Gastrocnemius medialis (tissue), 4 donors: ENCODE measurements at places on chromosomes 6 and 20. TPM values are rescaled to one million over a fixed set of nuclear protein-coding genes. Genes with fewer than 3 reads are reported as not detected.

The EYA4 gene
- 66.3 TPM for total RNA-seq

The MEP1A gene
- total RNA-seq = not detected

The DIDO1 gene
- total RNA-seq = 24.2 TPM

The DEFB124 gene
- total RNA-seq = not detected

DNA sequence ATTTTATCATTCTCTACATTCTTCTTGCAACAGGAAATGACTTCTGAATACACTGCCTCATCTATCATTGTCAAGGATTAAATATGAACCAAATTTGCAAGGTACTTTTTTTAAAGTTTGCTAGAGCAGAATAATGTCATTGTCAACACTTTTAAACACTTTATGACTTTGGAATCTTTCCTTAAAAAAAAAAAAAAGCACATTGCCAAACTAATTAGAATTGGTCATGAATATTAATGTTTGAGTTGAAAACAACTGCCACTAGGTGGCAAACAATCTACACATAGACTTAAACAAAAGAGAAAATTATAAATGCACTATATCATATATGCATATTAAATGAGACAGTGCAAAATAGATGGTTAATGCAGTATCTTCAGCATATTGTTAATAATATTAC is 32.5 kb upstream of the TMEM244 start:
- DNase-seq = no peak

- no peak for DNase-seq
These were observed 187.2 kb downstream of the FOXC1 start for GRCh38 chr6:1796706-1797529.

DNA sequence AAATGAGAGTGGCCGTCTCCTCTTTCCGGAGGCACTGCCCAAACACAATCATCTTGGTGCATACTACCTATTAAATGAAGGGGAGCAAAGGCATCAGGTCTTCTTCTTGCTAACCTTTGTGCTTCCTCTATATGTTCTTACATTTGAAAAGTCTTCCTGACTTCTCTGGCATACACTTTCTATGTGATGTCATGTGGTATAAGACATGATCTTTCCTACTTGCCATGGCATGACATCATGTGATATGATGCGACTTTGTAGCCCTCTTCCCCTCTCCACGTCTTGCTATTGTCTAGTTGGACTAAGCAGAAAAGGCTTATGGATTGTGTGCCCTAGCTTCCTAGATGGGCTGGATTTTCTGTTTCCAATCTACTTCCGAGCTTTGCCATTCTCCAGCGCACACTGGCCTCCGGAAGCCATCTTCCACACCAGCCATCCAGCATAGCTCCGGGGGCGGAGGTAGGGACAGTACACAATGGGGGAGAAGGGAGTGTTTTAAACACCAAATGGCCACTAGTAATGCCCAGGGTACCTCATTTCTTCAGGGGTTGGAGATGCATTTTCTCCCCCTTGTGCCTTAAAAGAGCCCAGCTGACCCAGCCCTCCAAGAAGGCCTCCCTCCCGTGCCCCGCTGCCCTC is 8.8 kb upstream of the NEDD9 start:
- DNase-seq = no peak

DNA sequence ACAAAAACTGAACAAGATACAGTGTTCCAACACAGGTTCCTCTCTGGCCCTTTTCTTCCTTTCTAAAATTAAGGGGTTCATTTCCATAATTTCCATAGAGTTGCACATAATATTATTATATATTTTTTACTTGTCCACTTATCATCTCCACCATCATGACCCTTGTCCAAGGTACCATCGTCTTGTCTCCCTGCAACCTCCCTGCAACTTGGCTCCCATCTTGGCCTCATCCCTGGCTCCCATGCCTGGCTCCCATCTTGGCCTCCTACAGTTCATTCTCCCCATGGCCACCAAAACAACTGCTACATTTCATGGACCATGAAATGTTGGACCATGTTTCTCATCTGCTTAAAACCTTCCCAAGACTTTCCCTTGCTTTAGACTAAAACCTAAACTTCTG is 3.1 kb upstream of the KCNB1 start:
- no peak for DNase-seq

DNA sequence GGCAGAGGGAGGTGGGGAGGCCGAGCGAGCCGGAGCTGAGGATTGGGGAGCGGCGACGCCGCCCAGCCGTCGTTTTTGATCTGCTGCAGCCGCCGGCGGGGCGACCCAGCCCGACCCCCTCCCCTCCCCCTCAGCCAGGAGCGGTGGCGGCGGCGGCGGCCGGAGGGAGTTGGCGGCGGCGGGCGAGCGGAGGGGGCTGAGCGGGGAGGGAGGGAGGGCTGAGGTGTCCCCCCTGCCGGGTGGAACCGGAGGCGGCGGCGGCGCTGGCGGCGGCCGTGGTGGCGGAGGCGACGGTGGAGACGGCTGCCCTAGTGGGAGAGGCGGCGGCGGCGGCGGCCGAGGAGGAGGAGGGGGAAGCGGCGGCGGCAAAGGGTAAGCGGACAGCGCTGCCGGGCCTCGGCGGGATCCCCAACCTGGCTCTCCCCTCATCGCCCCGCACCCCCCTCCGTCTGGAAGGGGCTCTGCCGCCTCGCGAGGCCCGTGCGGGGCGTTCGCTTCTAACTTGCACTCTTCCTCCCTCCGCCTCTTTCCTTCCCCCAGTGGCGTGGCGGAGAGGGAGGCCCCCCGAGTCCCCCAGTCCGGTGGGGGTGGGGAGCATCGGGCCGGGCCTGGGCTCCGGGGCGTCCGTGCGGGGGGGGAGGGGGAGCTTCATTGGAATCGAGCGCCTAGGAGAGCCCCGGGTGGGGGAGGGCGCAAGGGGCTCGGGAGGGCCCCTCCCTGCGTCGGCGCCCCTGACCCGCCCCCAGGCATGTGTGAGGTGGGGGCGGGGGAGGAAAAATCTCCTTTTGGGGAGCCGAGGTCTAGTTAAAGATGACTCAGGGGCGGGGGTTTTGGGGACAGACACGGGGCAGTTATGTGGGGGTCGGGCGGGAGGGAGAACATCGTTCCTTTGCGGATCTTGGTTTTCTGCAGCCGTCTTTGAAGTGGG is at the start of gene TAB2:
Gene TAB2 (plus strand): TSS at position 69 of the 928 bp plus-strand sequence. CDS start 52,286 bp downstream, outside the sequence.
- peak; percentile 37 for DNase-seq

DNA sequence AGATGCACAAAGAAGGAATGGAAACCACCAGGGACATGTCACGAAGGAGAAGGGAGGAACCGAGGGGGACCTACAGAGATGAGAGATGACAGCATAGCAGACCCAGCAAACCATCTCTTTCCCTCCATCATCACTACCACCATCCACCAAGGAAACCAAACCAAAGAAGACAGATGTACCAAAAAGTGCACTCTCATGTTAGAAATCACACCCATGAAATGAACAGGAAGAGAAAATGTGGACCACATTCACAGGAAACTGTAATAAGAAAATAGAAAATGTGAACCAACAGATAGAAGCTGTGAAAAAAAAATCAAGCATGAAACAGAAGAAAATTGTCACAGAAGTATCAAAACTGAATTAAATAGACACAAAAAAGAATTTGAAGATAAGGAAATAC is 672.7 kb downstream of the QKI start:
- DNase-seq = no peak

- DNase-seq = no peak
These were observed 1042.4 kb upstream of the FLRT3 start for GRCh38 chr20:15379681-15380296.

DNA sequence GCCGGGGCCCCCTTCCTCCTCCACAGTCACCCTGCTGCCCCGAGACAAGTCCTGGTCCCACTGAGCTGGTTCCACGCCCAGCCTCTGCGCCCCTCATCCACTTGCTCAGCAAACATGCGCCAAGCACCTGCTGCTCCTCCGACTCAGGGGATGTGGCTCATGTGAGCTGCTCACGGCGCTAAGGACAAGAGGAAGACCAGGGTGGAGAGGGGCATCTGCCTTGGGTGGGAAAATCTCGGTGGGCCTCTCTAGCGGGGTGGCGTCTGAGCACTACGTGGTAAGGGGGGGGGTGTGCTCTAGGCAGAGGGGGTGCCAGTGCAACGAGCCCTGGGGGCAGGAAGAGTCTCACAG is 4.5 kb downstream of the LAMA5 start:
- no peak for DNase-seq

- DNase-seq = no peak
These were observed 336.4 kb upstream of the BTBD3 start for GRCh38 chr20:11581271-11581670.
